ENCODE measurements at places on chromosomes 6 and 20.

- DNase-seq, result peak; percentile 71
Observed at GRCh38 chr6:26156850-26157250, 69.6 kb downstream of the HFE start.

DNA sequence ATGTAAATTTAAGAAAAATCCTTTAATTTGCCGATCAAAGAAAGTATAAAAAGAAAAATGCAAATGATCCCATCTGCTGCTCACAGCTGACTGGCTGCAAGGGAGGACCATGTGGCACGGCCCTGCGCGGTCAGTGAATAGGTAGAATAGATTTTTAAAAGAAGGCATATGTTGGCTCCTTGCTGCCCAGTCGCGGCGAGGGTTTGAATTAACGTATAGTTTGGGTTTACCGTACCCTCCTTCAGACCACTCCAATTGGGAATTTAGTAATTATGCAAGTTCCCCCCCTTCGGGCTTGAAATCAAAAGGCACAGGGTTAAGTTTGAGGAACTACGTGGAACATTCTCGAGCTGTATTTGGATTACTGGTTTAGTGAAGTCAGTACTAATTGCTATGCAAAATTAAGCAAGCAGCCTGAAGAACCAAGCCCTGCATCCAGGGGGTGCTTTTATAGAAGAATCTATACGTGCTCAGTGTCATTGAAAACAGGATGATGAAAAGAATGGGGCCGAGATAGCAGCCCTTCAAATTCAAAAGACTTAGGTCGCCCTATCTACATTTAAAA, 1.1 kb upstream of the BEND3 start:
- peak; percentile 72 for DNase-seq

DNA sequence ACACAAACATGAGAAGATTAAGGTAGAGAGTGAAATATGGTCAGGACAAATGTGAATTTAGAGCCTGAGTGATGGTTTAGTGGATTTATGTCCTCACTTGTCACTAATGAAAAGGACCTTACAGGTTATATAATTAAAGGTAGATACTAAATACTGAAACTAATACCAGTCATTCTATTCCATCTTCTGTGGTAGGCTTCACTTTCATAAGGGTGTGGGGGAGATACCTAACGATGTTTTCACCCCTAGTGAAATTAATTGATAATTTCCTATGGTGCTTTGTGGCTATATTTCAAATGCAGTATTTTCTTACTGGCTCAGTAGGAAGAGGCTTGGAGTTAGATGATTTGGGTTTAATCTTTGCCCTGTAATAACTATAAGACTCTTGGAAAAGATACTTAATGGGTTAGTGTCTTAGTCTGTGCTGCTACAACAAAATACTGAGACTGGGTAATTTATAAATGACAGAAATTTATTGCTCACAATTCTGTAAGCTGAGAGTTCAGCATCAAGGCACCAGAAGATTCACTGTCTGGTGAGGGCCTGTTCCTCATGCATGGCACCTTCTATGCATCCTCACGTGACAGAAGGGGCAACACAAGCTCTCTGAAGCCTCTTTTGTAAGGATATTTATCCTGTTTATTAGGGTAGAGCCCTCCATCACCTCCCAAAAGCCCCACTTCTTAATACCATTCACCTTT, 21.3 kb downstream of the RNF217 start:
- no peak for DNase-seq

DNA sequence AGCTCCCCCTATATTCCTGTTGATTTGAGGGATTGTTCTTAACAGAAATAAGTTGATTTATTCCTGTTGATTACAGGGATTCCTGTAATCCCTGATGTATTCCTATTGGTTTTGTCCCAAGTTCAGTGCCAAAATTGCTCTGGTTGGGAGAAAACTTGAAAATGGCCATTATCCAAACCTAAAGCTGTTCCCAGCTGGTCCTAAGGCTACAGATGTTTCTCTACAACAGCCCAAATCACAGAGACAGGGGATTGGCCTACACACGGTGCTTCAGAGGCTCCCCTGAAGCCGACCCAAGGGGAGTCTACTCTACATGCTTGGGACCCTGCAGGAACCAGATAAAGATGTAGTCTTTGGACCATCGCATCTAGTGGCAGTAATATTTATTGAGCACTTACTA, 99.0 kb upstream of the AKAP12 start:
- DNase-seq, result no peak

GRCh38 chr6:109702791-109703190, 11.7 kb downstream of the FIG4 start:
- peak; percentile 56 for DNase-seq

DNA sequence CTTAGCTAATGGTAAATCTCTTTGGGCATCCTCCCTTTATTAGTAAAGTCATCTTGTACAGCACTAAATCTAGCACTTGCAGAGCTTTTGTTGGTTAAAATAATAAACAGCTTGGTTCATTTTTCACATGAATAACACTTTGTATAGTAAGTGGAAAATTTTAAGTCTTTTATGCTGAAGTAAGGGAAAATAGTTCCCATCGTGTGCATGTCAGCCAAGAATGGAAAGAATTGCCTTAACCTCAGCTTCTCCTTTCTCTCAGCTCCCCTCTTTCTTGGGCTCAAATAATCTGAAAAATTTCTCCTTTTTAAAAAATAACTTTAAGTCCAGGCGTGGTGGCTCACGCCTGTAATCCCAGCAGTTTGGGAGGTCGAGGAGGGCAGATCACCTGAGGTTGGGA, 16.6 kb downstream of the SNRPC start:
- no peak for DNase-seq

DNA sequence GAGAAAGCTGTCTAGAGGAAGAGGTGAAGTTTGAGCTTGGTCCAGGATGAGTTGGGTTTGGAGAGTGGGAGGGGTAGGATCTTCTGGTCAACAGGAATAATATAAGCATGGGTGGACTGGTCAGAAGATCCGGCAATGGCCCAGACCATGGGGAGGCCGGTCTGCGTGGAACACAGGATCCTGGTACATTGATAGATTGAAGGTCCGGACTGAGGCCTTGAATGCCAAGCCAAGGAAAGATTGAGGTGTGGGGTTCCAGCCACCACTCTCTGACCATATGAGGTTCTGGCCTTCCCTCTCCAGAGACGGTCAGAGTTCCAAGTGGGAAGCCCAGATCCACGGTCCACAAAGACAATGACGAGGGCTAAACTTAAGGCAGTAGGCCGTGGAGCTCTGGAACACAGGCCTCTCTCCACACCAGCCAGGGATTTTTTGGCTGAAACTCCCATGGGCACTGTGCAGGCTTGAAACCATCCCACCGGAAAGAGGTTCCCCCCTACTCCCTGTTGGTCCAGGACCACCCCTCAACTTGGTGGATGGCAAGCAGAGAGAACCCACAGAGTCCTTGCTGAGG, 3.2 kb downstream of the MDFI start:
- no peak for DNase-seq

DNA sequence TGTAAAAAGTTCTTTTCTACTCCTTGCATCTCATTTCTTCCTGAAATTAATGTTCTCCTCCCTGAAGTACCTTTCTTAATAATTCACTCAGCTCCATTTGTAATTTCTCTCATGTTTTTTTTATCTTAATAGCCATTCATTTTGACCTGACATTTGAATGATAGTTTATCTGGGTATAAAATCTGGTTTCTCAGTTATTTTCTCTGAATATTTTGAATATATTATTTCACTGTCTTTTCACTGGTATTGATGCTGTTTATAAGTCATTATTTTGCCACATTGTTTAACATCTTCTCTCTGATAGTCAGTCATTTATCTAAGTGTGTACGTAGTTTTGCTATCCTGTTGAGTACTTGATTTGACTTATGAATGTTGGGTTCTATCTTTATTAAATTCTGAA, 68.8 kb upstream of the ARHGAP18 start:
- DNase-seq, result no peak

DNA sequence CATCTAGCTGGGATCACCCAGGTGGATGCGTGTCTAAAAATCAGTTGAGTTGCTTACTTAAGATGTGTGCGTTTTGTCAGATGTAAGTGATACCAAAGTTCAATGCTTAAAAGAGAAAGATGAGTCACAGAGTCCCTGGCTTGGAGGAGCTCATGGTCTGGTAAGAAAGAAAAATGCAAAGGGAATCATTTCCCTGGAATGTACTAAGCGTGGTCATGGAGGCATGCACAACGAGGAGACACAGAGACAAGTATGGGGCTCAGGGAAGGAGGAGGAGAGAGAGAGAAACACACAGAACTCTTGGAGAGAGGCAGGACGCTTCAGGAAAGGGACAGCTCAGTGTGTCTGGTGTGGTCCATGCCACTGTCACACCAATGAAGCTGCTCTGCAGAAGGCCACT, 186.9 kb upstream of the GMDS start:
- no peak for DNase-seq

GRCh38 chr20:23020230-23021018, 14.7 kb upstream of the SSTR4 start:
- no peak for DNase-seq

- DNase-seq, result no peak
Observed at GRCh38 chr6:116387374-116387773, 16.6 kb downstream of the DSE start.

DNA sequence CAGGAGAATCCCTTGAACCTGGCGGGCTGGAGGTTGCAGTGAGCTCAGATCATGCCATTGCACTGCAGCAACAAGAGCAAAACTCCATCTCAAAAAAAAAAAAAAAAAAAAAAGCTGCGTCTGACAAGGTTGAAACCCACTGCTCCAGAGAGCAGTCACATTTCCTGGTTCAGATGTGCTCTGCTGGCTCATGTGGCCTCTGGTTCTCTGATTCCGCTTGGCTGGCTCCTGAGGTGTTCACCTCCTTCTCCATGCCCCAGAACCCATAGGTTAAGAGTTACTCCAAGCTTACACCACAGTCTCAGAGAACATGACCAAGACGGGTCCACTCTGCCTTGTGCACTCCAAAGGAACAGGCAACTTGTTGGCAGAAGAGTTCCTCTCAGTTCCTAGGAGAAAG, 8.8 kb upstream of the CNR1 start:
- no peak for DNase-seq

DNA sequence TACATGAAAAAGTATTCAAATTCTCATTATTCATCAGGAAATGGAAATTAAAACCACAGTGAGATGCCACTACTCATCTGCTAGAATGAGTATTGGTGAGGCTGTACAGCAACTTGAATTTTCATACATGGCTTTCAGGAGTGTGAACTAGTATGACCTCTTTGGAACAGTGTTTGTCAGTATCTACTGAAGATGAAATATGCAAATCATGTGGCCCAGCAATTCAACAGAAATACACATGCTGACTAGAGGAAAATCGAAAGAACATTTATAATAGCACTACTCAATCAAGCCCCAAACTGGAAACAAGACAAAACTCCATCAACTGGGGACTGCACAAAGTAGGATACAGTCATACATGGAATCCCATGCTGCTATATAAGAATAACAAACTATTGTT, 102.2 kb downstream of the DCDC2 start:
- no peak for DNase-seq

- DNase-seq, result no peak
Observed at GRCh38 chr6:101486726-101487125, 93.2 kb downstream of the GRIK2 start.

- no peak for DNase-seq
Observed at GRCh38 chr6:10695086-10695657, 400 bp downstream of the PAK1IP1 start.

- DNase-seq, result no peak
Observed at GRCh38 chr6:33822575-33823395, 19.0 kb upstream of the MLN start.

- no peak for DNase-seq
Observed at GRCh38 chr6:30260036-30260504, 46.9 kb upstream of the TRIM26 start.

- DNase-seq, result no peak
Observed at GRCh38 chr6:37684801-37685200, 12.9 kb downstream of the MDGA1 start.

DNA sequence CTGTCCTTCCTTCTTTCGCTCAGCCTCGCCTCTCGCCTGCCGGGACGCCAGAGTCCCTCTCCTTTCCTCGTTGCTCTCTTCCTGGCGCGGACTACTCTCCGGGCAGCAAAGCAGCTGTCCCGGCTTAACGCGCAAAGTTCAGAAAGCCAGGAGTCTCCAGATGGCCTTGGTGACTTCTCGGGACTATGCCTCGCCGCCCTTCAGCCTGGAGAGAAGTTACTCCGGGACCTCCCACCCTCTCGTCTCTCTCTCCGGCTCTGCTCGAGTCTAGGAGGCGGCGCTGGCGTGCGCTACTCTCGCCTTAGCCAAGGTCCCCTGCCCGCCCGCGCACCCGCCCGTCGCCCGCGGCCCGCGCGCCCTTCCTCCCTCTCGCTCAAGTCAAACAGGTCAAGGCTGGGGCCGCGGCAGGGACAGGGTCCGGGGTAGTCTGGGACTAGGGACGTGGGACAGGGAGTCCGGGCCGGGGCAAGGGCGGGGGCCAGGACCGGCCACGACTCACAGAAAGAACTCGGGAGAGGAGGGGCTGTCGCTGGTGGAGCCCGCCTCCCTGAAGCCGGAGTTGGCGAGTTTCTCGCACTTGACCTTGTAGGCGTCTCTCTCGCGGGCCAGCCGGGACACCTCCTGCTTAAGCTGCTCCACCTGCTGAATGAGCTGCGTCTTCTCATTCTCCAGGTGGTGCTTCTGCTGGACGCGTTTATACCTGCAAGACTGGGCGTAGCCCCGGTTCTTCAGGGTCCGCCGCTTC, 1.5 kb downstream of the MAFB start:
- DNase-seq, result no peak

DNA sequence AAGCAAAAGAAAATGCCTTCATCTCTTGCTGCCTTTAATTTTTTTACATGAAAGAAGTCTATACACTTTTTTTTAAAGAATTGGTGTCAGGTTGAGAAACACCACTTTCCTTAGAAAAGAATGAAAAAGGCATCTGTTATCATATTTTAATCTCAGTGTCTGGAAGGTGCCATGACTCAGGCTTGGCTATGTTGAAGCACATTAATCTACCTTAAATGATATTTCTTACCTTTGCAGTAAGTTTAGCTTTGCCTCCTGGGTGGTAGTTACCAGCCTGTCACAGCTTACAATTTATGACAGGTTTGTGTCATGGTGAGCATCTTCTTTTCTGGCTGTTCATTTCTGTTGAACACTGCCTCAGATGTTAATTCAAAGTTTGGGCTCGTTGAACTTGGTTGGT, 95.3 kb downstream of the RTN4IP1 start:
- DNase-seq, result no peak

DNA sequence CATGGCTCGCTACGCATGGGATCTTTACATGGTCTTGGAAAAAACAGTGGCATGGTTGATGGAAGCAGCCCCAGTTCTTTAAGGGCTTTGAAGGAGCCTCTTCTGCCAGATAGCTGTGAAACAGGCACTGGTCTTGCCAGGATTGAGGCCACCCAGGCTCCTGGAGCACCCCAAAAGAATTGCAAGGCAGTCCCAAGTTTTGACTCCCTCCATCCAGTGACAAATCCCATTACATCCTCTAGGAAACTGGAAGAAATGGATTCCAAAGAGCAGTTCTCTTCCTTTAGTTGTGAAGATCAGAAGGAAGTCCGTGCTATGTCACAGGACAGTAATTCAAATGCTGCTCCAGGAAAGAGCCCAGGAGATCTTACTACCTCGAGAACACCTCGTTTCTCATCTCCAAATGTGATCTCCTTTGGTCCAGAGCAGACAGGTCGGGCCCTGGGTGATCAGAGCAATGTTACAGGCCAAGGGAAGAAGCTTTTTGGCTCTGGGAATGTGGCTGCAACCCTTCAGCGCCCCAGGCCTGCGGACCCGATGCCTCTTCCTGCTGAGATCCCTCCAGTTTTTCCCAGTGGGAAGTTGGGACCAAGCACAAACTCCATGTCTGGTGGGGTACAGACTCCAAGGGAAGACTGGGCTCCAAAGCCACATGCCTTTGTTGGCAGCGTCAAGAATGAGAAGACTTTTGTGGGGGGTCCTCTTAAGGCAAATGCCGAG, 78.2 kb downstream of the ASXL1 start:
- DNase-seq, result no peak
